ENCODE measurements at places on chromosomes 13 and 19. TPM values are rescaled to one million over a fixed set of nuclear protein-coding genes. Genes with fewer than 3 reads are reported as not detected.

- DNase-seq: no peak
Measured at GRCh38 chr19:45040059-45040771, 1.4 kb downstream of the CLASRP start.

DNA sequence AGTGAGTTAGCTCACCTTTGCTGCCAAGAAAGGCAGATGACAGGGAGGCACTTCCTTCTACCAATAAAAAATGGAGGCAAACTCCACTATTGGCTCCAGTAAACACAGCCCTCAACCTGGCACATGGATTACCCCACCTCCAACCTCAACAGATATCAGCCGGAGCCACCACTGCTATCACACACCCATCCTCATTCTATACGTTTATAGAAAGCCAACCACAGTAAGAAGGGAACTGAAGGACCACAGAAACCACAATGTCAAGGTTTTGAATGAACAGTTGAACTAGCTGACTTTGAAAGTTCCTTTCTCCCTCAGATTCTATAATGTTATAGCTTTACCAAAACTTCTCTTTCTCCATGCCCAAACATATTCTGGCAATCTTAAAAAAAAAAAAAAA lies 526.2 kb downstream of the UQCRFS1 start:
- no peak for DNase-seq

CYP4F12 gene
- 70.5 TPM for total RNA-seq

DNA sequence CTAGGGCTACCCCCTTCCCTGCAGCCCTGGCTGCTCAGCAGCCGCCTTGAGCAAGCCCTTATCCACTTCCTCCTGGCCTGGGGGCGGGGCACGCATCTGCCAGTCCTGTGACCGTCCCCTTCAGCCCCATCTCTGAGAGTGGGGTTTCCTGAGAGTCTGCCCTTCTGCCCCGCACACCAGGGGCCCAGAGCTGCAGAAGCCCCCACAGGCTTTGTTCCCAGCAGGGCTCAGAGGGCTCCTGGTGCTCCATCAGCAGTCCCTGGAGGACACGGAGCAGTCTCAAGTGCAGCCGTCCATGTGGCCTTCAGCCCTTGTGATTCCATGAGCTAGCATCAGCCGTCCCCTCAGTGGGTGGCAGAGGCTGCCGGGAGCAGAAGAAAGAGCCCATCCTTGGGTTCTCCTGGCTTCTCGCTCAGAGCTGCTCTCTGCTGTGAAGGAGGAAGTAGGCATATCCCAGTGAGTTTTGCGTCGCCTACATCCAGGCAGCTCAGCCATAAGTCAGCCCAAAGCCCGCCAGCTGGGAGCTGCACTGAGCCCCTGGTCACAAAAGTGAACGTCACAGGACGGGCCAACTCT lies 16.3 kb downstream of the MYO9B start:
- peak; percentile 55 for DNase-seq

GRCh38 chr13:113401452-113402415 lies 37.8 kb upstream of the GRTP1 start:
- no peak for DNase-seq

DNA sequence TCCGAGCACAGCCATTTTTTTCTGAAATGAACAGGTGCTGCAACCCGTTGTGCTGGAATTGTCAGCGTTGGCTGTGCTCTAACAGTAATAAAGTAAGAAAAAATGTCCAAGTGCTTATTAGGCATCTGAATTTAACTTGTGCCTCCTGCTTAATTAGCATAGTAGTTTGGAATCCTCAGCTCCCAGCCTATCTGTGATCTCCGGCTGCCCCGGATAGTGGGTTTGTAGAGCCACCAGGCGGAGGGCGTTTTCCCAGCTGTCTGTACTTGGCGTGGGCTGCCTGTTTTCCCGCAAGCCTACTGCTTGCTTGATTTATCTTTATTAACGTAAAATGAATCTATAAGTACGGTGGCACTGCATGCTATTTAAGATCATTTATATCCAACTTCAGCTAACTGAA lies 137.9 kb downstream of the MTUS2 start:
- DNase-seq: no peak

DNA sequence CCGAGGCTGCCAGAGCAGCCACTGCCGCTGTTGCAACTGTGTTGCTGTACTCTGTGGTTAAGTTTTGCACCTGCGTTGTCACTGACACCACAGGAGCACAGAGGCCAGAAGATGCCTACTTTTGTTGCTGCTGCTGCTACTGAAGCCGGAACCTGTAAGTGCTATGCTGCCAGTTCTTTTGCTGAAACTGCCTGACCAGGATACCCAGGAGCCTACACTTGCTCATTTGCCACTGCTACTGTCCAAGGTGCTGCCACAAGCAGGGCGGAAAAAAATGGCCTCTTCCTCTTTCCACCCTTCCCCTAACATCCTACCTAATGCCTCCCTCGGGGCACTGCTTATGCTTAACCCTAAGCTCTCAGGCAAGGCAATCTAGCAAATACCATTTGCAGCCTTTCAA lies 29.0 kb upstream of the NBEA start:
- no peak for DNase-seq

GRCh38 chr13:104975272-104975671 lies 1560.2 kb downstream of the EFNB2 start:
- no peak for DNase-seq

SIGLEC8 gene
- 1.5 TPM for total RNA-seq

SHC2 gene
- 5.3 TPM for total RNA-seq

- DNase-seq: no peak
Measured at GRCh38 chr13:99059498-99060075, 81.7 kb upstream of the DOCK9 start.

DNA sequence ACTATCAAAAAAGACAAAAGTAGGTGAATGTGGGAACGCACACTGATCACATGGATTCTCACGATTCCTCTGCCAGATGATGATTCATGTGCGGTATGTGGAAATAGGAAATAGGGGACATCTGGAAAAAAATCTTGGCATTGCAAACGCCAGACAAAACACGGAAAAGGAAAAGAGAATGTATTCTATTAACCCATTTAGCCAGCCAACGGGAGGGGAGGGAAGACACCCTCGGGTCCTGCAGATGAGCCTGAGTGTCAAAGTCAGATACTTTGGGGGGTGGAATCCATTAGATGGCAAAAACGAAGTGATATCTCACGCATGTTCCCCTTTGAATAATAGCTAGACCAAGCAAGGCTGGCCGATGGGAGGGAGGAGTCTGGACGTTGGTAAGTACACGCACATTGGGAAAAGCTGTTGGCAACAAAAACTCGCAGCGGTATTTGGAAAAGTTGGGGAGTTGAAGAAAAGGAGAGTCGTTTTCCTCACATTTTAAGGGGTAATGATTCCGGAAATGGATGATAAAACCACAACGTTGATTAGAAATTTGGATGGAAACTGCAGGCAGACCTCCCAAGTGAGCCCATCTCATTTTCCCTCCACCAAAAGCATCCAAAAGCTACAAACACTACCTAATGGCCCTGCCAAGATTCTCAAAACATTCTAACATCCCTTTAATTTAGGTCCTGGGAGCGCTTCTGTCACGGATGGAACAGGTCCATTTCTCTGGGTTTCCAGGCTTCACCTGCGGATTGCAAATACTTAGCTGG lies 73.6 kb downstream of the COL4A1 start:
- no peak for DNase-seq

- no peak for DNase-seq
Measured at GRCh38 chr19:37947778-37948177, 40.8 kb downstream of the SIPA1L3 start.

ZNF677 gene
- 6.7 TPM for total RNA-seq

AMER2 gene
- total RNA-seq: not detected

VSIG10L gene
- total RNA-seq: 0.69 TPM

VN1R2 gene
- not detected for total RNA-seq

GRCh38 chr19:1245494-1246264 lies 2.7 kb upstream of the MIDN start:
- peak; percentile 92 for DNase-seq

DNA sequence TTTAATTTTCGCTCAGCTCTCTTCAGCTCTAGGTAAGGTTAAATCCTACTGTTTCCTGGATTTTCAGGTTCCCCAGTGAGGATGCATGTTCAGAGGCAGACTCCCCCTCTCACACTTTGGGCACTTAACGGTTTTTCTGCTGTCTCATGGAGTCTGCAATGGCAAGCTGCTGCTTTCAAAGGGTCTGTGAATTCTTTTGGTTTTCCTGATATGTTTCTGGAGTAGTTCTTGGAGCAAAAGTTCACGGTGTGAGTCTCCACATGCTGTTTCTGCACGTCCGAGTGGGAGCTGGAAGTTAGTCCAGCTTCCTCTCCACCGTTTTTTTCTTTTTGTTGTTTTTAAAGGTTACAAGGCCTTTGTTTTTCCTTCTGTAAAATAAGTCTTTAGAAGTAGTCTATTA lies 35.4 kb downstream of the DNAJC15 start:
- DNase-seq: no peak
